K562 (cell line): ENCODE measurements at places on chromosomes 13 and 19. TPM values are rescaled to one million over a fixed set of nuclear protein-coding genes. Genes with fewer than 3 reads are reported as not detected.

The POP4 gene
- 99.3 and 128 TPM in 2 replicates for polyA plus RNA-seq

The NANOS3 gene
- not detected in 2 replicates for polyA plus RNA-seq

The CYP2F1 gene
- polyA plus RNA-seq = 0.04 TPM in 1 of 2 replicates, not detected in the other

DNA sequence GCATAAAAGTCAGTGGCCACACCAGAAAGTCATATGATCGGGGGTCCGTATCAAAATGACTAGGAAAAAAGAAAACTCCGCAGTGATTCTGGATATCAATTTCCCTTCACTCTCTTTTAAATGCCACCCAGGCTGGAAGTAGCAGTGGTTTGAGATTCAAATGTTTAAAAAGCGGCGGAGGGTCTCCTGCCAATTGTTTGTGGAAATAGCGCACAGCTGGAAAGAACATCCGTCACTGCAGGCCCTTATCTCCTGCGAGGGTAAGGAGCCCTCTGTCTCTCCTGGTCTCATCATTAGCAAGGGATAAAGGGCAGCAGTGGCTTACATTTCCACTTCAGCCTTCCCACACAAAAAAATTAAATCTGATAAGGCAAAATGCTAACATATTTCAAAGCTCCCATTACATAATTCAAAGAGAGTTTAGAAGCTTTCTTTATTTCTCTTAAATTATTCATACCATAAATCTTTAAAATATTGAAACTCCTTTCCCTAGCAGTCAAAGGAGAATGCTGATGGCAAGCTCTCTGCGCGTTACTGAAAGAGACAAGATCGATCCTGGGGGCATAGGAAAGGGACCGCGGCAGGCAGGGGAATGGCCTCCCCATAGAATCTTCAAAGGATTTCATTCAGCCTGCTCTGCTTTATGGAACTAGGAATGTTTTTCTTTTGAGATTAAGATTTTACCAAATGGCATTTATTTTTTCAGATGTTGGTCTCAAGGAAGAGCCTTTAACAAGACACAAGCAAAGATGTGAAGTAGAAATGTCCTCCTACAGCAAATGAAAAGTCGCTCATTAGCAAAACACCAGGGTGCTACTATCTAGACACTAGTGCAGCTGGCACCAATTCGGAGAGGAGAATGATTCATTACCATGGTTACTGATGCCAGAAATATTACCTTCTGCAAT, 35.0 kb downstream of the AMER2 start:
- peaks cover 21% of the 10 kb centered on the region for H3K27me3 ChIP-seq
- H3K4me3 ChIP-seq = no peak overlapping the region
- no peaks in the 10 kb centered on the region for H3K36me3 ChIP-seq
- DNase-seq = no peak

DNA sequence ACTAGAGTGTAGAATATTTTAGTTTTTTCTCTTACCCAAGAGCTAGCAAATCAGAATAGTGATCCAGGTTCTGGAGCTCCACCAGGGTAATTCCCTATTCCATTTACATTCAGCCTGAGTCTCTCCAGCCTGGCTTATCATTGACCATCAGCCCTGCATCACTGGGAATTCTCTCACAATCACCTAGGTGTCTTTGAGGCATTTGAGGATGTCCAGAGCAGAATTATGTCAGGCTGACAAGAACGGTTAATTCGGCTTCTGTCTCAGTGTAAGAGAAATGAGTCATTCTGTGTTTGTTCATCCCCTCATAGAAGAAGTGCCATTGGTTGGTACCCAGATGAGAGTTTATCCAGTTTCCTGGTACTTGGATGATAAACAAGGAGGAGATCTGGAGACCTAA, 180.5 kb downstream of the ZNF737 start:
- no peak overlapping the region for H3K4me3 ChIP-seq
- no peaks in the 10 kb centered on the region for H3K27me3 ChIP-seq
- no peak overlapping the region for H3K27ac ChIP-seq
- no peaks in the 10 kb centered on the region for H3K36me3 ChIP-seq

GRCh38 chr19:51751655-51752054, at the start of gene FPR1:
Gene FPR1, minus strand, starts transcription at chr19:51751878. Its CDS starts 4,884 bp downstream, at chr19:51746994.
- H3K27ac ChIP-seq = no peak within 1 kb of the TSS
- no peaks in the 10 kb centered on the region for H3K4me1 ChIP-seq
- no peak within 1 kb of the TSS for H3K4me3 ChIP-seq
- H3K36me3 ChIP-seq = no peaks in the 10 kb centered on the region

GRCh38 chr19:17329366-17330261, 5.0 kb downstream of the ANO8 start:
- peaks cover 9% of the 10 kb centered on the region; the same call in 1 of the 3 replicates for H3K36me3 ChIP-seq
- H3K4me3 ChIP-seq = no peak overlapping the region
- DNase-seq = no peak

DNA sequence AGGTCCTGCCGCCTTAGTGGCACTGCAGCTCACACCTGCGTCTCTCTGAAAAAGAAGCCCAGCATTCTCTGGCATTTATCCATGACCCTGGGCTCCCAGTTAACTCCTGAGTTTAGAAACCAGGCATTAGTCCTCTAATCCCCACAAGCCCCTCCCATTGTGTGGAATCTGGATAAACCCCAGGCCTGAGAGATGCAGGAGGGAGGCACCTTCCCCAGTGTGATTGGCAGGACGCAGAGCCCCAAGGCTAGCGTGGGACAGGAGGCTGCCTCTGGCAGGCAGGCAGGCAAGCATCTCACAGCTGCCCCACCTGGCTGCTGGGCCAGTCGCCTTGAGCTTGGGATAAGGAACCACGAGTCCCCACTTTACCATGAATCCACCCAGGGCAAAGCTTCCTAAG, 11.0 kb upstream of the SERPINE3 start:
- H3K4me1 ChIP-seq = no peaks in the 10 kb centered on the region; the same call in 1 of the 2 replicates
- no peak overlapping the region for H3K4me3 ChIP-seq
- no peaks in the 10 kb centered on the region for H3K36me3 ChIP-seq
- no peaks in the 10 kb centered on the region; the same call in 2 of the 3 replicates for H3K27me3 ChIP-seq
- H3K27ac ChIP-seq = no peak overlapping the region

GRCh38 chr13:44078806-44079376, 199.2 kb downstream of the LACC1 start:
- no peak for DNase-seq
- H3K36me3 ChIP-seq = no peaks in the 10 kb centered on the region
- H3K4me1 ChIP-seq = no peaks in the 10 kb centered on the region
- H3K27ac ChIP-seq = no peak overlapping the region
- H3K4me3 ChIP-seq = no peak overlapping the region
- H3K27me3 ChIP-seq = no peaks in the 10 kb centered on the region

DNA sequence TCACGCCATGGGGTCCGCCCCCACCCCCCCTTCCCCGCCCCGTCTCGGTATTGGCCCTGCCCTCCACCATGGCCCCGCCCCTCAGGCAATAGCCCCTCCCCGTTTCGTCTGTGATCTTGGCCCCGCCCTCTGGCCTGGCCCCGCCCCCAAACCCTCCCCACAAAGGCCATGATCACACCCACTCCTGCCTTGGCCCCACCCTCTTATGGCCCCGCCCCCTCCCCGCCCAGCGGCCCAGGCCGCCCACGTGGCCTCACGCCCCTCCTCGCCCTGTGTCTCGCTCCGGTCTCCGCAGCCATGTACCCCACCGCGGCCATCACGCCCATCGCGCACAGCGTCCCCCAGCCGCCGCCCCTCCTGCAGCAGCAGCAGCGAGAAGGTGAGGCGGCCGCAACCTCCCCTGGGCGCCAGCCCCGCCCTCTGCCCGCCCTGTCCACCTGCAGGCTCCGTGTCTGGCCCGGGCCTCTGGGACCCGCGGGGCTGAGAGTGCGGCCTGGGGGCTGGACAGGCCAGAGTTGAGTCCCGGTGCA, 61.3 kb downstream of the CELF5 start:
- H3K4me1 ChIP-seq = peaks cover 35% of the 10 kb centered on the region
- no peaks in the 10 kb centered on the region for H3K36me3 ChIP-seq
- peaks cover 20% of the 10 kb centered on the region for H3K27me3 ChIP-seq
- DNase-seq = no peak
- peak overlapping the region; percentile 53 for H3K4me3 ChIP-seq
